ENCODE measurements at places on chromosomes 2 and 18.

DNA sequence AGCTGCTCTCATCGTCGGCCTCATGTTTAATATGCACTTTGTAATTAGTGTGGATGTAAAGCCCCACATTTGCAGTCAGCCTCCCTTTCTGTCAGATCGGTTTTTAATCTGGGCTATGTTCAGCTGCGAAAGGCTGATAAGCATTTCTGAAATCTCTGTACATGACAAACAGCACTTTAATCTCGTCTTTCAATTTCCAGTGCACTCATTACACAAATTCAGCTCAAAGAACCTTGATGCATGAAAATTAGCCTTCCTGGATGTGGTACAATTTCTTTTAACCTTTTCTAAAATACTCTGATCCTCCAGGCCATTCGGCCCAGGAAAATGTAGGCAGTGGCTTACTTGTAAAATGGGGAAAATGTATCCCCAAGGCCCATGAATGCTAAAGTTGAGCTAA, 265.1 kb downstream of the RND3 start:
- DNase-seq: no peak

- no peak for DNase-seq
Measured at GRCh38 chr2:118031566-118031965, 17.7 kb upstream of the CCDC93 start.

- no peak for DNase-seq
Measured at GRCh38 chr2:19299522-19299921, 58.9 kb downstream of the OSR1 start.

GRCh38 chr2:143469323-143469722, 340.1 kb downstream of the ARHGAP15 start:
- no peak for DNase-seq
